H9 (cell line): ENCODE measurements at places on chromosomes 3 and 15. TPM values are rescaled to one million over a fixed set of nuclear protein-coding genes. Genes with fewer than 3 reads are reported as not detected.

DNA sequence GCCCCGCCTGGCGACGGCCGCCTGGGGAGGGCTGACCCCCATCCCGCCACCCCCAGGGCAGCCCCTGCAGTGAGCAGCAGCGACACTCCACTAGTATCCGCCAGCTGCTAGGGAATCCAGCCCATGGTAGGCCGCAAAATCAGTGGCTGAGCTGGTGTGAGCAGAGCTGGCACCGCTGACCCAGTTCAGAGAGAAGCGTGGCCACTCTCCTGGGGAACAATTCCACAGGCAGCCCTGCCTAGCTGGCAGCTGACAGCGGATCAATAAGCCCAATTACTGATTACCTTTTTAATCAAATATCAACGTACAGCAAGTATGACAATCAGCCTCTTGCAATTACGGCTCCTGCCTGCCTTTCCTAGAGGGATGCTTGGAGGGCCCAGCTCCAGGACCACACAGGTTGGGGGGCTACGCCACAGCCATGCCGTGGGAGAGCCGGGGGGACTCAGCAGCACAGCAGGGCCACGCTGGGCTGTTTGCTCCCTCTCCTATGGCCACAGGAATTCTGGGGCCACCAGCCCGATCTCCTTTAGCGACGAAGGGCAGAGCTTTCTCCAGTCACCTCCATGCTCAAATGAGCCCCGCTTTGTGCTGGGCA lies 13.9 kb downstream of the DNAJB8 start:
- no peak for DNase-seq
- no peaks in the 10 kb centered on the region; the same call in 1 of the 2 replicates for H3K27me3 ChIP-seq
- no peak overlapping the region for H3K27ac ChIP-seq

DNA sequence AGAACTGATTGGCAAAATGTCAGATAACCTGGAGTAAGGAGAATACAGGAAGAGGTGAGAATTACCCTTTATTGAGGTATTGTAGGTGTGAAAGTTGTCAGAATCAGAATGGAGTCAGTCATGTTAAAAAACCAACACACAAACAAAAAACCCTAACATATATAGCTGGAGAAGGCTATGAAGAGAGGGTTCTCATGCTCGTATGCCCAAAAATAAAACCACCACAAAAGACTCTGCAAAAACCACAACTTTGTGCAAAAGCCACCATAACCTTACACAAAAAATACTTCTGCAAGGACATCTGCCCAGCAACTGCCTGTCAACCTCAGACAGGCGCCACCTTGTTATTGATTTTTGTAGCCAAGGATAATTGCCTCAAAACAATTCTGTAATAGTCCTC lies 136.0 kb downstream of the CD47 start:
- no peak overlapping the region for H3K4me3 ChIP-seq
- no peaks in the 10 kb centered on the region for H3K27me3 ChIP-seq
- no peaks in the 10 kb centered on the region for H3K4me1 ChIP-seq
- DNase-seq, result no peak
- H3K27ac ChIP-seq, result no peak overlapping the region

DNA sequence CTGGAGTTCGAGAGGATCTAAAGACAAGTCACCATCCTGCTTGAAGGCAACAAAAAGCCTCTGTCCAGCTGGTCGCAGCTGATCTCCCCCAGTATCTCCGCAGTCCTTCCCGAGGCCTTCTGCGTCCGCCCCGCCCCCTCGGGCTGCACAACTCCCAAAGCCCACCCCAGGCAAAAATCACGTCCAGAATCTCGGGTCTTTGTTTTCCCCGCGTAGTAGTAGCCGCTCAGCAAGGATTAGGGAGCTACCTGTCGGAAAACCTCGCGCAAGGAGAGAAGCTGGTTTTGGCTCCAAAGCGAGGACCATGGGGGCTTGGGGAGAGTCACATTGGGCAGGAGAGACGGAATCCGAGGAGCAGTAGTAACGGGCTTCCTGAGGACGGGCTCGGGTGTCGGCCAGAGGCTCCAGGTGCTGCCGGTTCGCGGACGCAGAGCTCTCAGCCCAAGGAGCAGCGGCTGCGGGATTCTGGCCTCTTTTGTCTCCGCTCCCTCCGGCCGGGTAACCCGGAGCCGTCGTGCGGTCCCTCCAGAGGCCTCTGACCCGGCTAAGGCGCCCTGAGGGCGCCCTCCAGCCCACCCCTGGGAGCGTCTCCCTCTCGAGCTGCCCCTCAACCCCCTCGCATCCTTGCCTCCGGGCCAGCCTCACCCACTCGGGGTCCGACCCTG lies 401 bp downstream of the ZSCAN29 start:
- peaks cover 37% of the 10 kb centered on the region for H3K36me3 ChIP-seq
- H3K4me1 ChIP-seq, result peaks cover 6% of the 10 kb centered on the region
- peak overlapping the region; percentile 96 for H3K4me3 ChIP-seq
- H3K27me3 ChIP-seq, result no peaks in the 10 kb centered on the region
- DNase-seq, result peak; percentile 44

DNA sequence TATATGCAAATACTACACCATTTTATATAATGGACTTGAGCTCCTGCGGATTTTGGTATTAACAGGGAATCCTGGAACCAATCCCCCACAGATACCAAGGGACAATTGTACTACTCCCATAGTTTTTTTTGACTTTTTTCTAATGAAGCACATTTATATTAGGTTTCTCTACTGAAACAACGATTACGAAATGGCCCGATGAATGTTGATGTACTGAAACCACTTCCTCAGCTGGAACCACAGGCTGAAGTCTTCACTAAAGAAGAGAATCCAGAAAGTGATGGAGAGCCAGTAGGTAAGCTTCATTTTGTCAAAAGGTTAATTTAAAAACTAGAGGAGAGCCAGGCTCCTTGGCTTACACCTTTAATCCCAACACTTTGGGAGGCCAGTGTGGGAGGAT lies 121.5 kb upstream of the LRRFIP2 start:
- no peak overlapping the region for H3K27ac ChIP-seq
- H3K27me3 ChIP-seq, result no peaks in the 10 kb centered on the region
- no peak for DNase-seq
- peaks cover 31% of the 10 kb centered on the region; the same call in 2 of the 3 replicates for H3K36me3 ChIP-seq
- no peaks in the 10 kb centered on the region; the same call in 1 of the 2 replicates for H3K4me1 ChIP-seq

The DUOXA1 gene
- total RNA-seq, result 1.2 and 1.3 TPM in 2 replicates

DNA sequence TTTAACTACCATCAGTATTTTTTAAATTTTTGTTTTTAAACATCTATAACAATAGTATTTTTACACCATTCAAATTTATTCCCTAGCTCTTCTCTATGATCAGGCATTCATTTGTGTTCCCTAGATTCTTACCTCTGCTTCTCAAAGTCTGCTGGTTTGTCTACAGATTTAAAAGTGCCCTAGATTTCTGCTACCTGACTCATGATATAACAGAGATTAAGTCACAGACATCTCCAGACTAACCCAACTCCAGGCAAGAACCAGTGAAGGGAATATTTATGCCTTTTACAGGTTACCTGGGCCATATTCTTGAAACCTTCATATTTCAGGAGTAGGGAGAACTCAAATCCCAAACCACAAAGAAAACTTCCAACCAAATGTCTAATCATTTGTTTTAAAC lies 38.8 kb downstream of the ADAM10 start:
- H3K27ac ChIP-seq, result no peak overlapping the region
- no peak overlapping the region for H3K4me3 ChIP-seq
- peaks cover 15% of the 10 kb centered on the region for H3K36me3 ChIP-seq
- DNase-seq, result no peak

The RTP3 gene
- not detected in 2 replicates for total RNA-seq
